ENCODE measurements at places on chromosomes 13 and 19.

DNA sequence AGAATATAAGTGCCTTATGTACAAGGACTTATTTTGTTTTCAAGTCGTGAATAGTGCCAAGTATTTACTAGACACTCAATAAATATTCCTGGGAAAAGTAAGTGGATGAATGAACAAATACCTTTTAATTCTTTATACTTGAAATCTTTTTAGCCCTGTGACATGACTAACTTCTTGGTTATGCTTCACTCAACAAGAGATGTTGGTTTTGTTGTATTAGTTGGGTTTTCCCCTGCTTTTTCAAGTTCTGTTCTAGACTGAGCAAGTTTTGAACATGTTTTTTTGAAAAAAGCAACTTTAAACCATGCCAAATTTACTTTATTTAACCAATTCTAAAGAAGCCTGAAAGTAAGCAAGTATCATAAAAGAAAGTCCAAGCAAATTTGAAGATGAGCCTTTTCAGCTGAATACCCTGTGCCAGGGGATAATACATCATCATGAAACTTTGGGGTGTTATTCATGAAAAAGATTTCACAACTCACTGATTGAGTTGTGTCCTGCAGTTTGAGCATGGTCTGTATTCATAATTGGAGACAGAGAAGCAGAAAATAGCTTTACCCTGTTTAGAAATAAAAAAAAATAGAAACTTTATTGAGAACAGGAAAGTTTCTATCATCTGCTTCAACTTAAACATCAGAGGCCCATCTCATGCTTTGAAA, 11.1 kb downstream of the LMO7 start:
- DNase-seq, result no peak

DNA sequence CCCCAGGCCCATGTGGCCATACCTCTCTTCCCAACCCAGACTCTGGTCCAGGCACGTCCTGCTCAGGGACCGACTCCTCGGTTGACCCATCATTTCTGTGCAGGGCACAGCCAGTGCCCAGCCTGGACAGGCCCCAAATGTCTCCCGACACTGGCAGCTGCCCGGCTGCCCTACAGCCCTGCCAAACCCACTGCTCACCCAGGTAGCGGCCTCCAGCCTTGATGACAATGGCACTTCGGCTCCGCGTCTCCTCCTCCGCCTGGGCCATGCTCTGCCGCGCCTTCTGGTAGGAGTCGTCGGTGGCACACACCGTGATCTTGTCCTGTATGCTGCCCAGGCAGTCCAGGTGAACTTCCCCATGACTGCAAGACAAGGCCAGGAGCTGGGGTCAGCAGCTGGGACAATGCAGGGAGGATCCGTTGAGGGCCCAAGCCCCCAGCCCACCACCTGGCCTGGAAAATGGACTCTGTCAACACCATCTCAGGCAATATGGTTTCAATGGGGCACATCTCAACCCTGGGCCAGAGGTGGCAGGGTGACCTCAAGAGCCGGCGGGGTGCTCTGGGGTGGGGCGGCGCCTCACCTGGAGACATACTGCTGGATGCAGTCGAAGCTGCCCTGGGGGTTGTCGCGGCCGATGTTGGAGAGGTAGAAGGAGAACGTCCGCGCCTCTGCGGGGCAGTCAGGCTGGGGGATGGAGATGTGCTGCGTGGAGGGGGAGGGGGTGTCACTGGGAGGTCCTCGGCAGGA, 27.5 kb upstream of the ISYNA1 start:
- DNase-seq, result no peak

GRCh38 chr13:46119883-46120614, 15.2 kb upstream of the CPB2 start:
- DNase-seq, result no peak

DNA sequence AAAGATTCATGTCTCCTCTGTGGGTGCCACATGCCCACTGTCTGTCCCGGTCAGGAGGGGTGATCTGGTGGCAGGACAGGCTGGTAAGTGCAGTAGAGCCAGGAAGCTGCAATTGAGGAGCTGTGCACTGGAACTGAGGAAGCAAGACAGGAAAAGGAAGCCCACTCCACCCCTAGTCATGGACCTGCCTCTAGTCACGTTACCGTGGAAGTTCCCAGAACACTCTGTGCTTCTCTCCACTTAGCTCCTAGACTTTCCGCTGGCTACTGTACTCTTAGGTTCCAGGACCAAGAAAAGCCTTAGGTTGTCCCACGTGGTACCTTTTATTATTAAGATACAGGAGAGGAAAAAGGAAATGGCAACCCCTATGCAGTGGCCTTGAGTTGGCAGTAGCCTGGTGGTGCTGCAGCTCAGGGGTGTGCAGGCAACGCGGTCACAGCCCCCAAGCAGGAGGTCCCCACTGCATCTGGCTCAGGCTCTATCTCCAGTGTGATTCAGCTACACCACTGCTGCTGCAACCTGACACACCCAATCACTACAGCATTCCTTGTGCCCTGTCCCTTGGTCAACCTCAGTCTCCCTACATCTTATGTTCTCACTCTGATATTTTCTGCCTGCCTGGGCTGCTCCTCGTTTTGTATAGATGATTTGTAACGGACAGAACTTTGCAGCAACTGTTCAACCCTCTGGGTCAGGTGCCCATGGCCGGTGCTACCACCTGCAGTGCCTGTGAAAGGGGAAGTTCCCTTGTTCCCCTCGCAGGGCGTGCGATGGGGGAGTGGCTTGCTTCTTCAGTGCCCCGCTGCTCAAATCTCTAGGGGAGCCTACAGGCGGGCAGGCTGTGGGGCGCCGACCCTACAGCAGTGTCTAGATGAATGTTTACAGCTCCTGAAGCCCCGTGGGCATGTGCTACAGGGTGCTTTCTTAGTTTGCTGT, 24.4 kb upstream of the GPR12 start:
- DNase-seq, result peak; percentile 13

- DNase-seq, result no peak
Measured at GRCh38 chr13:53159431-53159830, 130.8 kb downstream of the OLFM4 start.

DNA sequence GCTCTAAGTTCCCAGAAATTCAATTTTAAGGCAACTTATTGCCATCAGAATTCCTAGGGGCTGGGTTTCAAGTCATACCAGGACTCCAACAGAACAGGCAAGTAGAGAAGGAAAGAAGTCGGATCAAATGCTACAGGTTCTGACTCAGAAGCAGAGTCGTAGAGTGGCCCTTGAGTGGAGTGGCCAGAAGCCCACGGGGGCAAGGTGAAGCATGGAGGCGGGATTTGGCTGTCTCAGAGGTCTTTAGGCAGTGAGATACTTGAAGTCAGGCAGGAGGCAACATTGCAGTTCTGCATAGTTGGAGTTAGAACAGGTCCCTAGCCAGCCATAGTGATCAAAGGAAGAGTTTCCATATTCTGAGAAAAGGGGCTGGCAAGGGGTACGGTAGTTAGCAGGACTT, 111.6 kb downstream of the NHLRC3 start:
- DNase-seq, result no peak
